ENCODE measurements at places on chromosomes 16 and 17.

DNA sequence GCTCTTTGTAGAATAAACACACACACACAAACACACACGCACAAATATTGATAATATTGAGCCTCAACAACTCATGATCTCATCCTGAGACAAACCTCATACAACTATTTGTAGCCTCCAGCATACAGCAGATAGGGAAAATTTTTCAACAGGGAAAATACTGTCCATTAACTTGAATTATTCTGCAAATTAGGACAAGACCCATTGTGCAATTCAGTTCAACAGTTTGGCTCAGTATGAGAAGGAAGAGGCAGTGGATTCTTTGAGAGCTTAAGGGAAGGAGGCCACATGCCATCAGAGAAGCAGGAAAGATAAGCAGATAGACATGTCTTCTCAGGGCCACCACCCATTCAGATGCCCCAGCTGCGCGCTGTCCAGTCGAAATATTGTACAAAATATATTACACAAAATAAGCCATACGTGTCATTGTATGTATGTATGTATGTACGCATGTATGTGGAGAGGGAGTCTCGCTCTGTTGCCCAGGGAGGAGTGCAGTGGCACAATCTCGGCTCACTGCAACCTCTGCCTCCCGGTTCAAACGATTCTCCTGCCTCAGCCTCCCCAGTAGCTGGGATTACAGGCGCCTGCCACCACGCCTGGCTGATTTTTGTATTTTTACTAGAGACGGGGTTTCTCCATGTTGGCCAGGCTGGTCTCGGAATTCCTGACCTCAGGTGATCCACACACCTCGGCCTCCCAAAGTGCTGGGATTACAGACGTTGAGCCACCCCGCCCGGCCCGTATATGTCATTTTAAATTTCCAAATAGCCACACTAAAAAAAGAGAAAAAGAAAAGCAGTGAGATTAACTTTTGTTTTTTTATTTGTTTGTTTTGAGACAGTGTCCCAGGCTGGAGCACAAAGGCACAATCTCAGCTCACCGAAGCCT lies 1.8 kb downstream of the ZC3H7A start:
- DNase-seq: no peak

GRCh38 chr17:79341222-79341780 lies 266.7 kb downstream of the ENGASE start:
- DNase-seq: no peak

- DNase-seq: no peak
Measured at GRCh38 chr16:90015586-90016338, 3.5 kb downstream of the DBNDD1 start.

DNA sequence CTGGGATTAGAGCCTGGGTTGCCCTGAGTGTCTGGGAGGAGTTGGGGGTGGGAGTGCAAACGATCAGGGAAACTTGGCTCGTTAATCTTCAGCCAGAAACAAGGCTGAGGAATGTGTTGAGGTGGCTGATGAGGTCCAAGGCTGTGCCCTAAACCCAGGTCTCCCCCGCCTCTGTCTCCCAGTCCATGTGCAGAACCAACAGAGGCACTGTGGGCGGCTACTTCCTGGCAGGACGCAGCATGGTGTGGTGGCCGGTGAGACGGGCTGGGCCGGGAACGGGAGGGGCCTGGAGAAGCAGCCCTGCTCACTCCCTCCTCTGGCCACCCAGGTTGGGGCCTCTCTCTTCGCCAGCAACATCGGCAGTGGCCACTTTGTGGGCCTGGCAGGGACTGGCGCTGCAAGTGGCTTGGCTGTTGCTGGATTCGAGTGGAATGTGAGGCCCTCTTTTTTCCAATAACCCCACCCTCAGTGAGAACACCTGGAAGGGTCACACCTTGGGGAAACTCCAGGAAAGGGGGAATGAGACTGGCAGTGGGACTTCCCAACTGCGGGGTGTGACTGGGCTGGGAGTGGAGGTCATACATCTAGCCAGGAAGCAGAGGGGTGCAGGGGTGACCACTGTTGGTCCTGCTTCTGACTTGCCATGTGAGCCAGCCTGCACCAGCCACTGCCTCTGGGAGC lies 1.7 kb downstream of the SLC5A2 start:
- DNase-seq: no peak

- no peak for DNase-seq
Measured at GRCh38 chr16:2016407-2016922, 3.1 kb upstream of the NPW start.

- DNase-seq: no peak
Measured at GRCh38 chr17:18139949-18140348, 31.4 kb downstream of the MYO15A start.

DNA sequence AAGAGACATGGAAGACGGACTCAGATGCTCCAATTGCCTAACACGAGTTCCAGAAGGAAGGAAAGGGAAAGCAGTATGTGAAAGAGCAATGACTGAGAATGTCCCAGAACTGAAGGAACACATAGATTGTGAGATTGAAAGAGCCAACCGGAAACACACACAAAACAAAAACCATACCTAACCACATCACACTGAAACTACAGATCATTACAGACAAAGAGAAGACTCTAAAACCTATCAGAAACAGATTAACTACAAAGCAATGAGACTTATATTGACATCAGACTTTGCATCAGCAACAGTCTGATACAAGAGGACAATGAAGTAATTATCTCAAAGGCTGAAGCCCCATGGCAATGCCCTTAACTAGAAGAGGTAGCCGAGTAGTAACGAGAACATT lies 45.6 kb upstream of the CLEC18B start:
- no peak for DNase-seq

DNA sequence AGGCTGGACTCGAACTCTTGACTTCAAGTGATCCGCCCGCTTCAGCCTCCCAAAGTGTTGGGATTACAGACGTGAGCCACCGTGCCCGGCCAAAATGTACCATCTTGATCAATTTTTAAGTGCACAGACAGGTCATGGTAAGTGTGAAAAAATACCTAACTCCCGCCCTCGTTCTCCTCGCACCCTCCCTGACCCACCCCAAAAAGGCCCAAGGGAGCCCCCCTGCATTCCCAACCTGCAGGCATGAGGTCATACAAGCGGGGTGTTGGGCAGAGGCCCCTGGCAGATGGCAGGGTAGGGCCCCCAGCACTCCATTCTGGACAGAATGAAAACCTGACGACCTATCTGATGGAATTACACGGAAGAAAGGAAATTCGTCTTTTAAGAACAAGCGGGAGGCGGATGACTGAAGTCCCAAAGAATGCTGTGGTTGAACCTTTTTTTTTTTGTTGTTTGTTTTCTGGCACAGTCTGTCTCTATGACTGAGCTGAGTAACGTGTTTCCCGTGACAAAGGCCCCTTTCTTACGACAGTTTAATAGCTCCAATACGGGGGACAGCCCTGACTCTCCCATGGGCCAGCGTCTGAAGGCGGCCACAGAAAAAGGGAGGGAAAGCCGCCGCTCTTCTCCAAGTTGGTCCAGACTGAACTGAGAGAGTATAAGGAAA lies 376.4 kb downstream of the SLC39A11 start:
- DNase-seq: no peak

GRCh38 chr16:2700786-2701185 lies 18.5 kb downstream of the KCTD5 start:
- no peak for DNase-seq

GRCh38 chr17:41067281-41067680 lies 1.6 kb upstream of the KRTAP2-4 start:
- DNase-seq: no peak

DNA sequence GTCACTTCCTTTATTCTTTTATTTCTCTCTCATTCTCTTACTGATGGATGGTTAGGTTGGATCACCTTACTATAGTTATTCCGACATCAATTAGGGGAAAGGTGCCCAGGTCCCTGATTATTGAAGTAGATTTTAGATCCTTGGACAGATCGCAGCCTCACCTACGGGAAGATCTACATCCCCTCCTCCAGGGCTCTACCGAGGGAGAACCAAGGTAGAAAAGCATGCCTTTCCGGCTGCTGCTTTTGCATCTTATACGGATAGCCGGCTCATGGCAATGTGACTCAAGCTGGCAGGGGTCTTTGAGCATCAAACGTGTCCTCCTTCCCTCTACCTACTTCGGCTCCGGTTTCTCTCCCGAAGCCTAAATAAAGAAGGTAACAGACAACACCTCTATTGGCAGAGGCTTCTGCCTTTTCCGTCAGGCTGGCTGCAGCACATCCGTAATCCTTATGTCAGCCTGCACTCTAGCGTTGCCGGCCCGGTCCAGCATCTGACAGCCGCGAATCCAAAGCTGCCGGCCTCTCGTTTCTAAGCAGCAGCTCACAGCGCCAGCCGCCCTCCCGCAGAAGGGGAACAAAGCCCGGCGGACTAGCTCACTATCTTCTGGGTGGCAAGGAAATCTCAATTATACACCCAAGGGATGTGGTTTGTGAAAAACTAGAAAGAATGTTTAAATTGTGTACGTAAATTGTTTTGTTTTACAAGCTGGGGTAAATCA lies 46.9 kb downstream of the IRX6 start:
- no peak for DNase-seq

- DNase-seq: no peak
Measured at GRCh38 chr17:74212209-74212912, 1.0 kb upstream of the TTYH2 start.

- no peak for DNase-seq
Measured at GRCh38 chr16:24539850-24540601, 660 bp downstream of the RBBP6 start.

GRCh38 chr17:48997103-48997826 lies at the start of gene IGF2BP1:
TSS of gene IGF2BP1 (plus strand) at chr17:48997385. CDS start at chr17:48997746, 361 bp downstream.
- DNase-seq: no peak

DNA sequence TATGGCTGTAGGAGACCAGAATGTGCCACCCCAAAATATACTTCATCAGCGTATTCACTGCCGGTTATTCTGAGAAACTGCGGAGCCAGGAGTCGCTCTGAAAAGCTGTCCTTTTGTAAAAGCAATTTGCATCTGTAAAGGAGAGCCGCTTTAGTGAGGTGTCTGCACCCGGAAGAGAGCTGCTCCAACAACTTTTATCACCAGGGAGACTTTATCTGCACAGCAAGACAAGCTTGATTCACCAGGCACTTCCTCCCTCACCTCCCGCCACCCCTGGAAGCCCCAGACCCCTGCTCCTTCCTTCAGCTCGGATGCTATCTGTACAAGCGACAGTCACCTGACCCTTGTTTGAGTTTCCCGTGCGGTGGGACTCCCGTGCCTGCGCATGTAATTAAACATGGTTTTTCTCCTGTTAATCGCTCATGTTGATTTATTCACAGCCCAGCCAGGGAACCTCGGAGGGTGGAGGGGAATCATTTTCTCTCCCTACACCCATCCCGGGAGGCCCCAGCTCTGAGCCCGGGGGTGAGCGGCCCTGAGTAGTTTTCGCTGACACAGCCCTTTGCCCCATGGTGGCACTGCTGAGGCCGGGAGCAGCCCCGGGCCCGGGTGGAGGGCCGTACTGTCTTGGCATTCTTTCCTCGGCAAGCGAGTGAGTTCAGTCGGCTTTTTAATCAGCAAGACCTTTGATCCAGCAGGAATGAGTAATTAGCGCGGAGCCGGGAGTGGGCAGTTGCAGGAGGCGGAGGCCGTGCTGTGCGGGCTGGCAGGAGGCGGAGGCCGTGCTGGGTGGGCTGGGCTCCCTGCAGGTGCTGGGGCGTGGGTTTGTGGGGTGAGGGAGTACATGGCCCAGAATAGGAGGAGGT lies 222.7 kb upstream of the CIBAR2 start:
- DNase-seq: peak; percentile 20

DNA sequence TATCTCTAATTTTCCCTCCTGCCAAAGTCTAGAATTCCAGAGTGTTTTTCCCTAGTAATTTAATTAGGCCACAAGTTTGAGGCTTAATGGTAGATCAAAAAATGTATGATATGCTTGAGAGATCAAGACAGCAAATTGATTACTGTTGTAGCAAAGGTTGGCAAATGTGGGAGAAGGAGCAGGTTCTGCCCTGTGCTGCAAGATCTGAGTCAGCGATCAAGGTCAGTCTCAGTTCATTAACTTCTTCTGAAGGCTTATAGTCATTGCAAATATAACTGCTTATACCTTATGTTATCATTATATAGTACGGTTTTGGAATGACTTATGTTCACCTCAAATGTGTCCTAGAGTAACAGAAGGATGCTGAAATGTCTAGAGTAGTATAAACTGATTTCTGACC lies 231.1 kb upstream of the TBX2 start:
- DNase-seq: no peak

DNA sequence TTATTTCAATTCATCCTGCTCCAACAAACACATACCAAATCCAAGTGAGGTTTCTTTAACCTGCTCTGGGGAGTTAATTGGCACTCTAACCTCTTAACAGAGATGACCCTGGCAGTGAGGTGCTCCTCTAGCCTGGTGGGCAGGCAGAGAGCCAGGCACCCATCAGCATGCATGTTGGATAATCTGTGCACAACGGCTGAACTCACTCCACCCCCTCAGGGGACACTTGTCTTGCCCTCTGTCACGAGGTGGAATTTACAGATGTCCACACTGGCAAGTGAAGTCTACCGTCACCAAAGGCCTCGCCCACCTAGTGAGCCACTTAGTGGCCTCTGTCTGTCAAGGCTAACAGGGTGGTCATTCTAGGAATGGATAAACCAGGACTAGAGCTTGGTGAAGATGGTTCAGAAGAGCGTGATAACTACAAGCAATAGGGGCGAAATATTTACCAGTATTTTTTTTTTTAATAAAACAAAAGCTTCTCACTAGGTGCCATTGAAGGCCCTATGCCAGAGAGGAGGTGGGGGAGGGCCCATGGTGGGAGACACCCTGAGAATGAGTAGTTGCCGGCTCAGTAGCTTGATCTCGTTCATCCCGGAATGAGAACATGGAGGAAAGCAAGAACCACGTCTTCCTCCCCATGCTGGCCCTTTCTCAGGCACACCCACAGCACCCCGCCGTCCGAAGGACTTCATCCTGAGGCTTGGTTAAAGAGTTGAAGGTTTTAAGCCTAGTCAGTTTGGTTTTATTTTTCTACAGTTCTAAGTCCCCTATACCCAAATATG lies 25.2 kb downstream of the PLD6 start:
- DNase-seq: no peak

GRCh38 chr16:31201582-31202413 lies 762 bp downstream of the PYCARD start:
- peak; percentile 33 for DNase-seq

DNA sequence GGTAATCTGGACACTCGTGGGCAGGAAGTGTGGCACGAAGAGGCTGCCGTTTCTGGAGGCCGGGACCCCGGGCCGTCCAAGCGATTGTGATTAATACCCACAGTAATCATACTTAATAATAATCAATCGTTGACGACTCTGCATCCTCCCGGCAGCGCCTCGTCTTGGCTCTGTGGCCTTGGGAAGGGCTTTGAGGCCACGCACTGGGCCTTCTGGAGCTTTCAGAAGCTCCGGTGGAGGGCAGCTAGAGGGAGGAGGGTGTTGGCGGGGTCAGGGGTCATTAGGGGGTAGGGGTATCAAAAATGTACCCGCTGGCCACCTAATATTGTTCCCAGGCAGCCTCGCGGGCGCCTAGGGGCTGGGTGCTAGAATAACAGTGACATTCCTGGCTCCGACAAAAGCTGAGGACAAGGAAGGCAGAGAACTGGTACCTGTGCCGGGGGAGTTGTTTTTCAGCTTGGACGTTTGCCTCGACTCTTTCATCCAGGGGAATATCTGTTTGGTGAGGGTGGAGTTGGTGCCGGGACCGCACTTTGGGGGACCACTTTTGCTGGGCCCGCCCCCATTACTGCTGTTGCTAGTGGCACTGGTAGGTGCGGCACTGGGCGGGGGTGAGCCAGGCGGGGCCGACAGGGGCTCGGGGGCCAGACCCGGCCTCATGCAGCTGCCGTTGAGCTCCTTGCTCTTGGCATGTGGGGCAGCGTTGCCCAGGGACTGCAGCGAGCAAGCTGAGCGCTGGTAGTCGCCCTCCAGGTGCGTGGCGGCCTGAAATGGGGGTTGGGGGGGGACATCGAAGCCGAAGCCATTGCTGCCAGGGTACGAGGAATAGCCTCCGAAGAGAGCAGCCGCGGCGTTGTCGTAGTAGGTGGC lies 6.9 kb upstream of the HOXB2 start:
- no peak for DNase-seq

All from GF-D8 (cell line).